ENCODE measurements at places on chromosomes 6 and 20.

- DNase-seq = peak; percentile 89
These were observed 179.3 kb downstream of the MTHFD1L start for GRCh38 chr6:151044465-151045441.

DNA sequence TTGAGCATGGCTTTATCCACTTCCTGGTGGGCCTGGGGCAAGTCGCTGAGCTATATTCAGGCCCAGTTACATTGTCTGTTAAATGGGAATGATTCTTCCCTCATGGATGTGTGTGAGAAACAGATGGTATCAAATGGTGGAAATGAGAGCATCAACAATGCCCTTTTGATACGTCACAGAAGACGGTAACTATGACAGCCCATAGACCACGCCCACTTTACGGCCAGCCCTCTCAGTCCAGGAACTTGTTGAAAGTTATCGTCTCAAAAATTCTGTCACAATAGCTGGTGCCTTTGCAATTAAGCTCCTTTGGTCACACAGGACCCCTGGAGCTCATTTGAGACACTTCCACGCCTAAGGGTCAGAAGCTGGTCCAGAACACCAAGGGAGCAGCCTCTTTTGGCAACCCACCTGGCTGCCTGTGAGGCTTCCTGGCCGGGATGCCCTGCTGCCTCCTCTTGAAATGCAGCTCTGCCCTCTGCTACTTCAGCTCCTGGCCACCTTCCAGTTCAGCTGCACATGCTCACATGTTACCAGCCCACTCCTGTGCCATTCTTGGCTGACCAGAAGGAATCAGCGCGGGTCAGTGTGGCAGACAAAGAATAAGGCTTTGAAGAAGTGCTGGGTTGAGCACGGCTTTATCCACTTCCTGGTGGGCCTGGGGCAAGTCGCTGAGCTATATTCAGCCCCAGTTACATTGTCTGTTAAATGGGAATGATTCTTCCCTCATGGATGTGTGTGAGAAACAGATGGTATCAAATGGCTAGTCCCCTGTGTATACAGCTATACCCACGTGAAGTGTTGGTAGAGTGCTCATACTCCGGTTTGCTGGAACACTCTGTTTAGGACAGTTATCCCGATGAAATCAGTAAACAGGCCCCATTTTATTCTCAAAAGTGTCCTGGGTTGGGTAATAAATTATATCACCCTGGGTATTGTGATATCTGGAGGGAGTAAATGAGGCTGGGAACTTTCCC is 199.2 kb upstream of the SUPT3H start:
- DNase-seq = no peak

DNA sequence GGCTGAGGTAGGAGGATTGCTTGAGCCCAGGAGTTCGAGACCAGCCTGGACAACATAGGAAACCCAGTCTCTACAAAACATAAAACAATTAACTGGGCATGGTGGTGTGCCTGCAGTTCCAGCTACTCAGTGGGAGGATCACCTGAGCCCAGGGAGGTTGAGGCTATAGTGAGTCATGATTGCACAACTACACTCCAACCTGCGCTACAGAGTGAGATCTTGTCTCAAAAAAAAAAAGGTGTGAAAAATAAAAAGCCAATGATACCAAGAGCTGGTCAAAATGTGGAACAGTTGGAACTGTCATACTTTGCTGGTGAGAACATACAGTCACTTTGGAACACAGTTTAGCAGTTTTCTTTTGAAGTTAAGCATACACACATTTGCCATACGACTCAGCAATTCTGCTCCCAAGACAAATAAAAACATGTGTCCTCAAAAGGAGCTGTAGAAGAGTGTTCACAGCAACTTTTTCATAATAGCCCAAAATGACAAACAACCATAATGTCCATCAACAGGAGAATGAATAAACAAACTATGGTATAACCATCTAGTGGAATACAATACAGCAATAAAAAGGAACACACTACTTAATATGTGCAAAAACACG is 21.6 kb upstream of the FKBP5 start:
- no peak for DNase-seq

GRCh38 chr6:136640132-136640915 is 90.1 kb upstream of the MAP7 start:
- peak; percentile 23 for DNase-seq

GRCh38 chr6:85498596-85499258 is 48.8 kb downstream of the NT5E start:
- DNase-seq = peak; percentile 14

GRCh38 chr6:112563368-112563767 is 216.2 kb downstream of the RFPL4B start:
- peak; percentile 88 for DNase-seq

- no peak for DNase-seq
These were observed 64.5 kb downstream of the GMPR start for GRCh38 chr6:16302721-16303552.

All from EL (cell line).